Neural progenitor cell (in vitro differentiated cells): ENCODE measurements at places on chromosomes 13 and 19.

GRCh38 chr19:43452582-43452981 lies 12.8 kb downstream of the LYPD3 start:
- no peak for DNase-seq

GRCh38 chr19:19746286-19747213 lies 13.6 kb upstream of the ZNF14 start:
- DNase-seq, result no peak

DNA sequence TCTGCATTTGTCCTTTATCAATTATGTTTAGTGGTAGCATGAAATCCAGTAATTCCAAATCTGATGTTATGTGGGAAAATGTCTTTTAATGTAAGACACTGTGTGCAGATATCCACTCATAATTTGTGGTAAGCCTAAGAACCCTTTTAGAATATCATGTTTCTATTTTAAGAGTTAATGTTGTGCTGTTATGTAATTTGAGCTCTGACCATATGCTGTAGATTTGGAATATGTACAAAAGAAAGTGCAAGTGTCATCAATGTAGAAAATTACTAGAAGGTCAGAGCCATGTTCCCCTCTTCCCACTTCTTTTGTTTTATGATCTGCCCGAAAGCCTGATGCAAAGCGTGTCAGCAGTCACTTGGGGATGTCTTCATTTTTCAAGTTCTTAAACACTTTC lies 44.5 kb downstream of the SCEL start:
- DNase-seq, result no peak

- DNase-seq, result peak; percentile 47
Observed at GRCh38 chr19:19460761-19461265, 54.5 kb downstream of the TSSK6 start.

DNA sequence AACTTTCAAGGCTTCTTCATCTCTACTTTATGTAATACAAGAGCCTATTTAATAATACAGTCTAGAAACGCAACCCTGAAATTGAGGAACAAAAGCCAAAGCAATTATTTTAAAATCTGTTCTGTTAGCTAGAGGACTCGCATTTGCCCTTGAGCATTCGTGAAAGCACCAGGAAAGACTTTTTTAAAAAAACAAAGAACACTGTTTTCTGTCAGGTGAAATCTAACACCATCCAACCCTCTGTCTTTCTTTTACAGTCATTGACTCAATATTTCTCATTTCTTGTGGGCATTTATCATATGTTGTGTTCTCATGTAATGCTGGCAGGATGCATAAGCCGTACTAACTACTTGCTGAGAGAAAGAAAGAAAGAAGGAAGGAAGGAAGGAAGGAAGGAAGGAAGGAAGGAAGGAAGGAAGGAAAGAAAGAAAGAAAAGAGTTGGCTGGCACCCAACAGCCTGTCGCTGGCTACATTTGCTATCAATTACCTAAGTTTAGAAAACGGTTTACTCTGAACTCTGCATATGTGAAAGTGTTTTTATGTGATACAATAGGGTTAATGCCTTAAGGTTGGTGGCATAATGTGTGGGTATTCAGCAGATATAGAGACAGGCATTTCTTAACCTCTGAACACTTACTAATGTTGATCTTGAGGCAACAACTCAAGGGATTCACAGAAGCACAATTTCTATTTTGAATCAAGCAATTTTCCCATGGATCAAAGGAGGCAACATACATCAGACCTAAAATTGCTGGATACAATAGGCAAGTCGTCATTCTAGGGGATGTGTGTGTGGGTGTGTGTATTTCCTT lies 445.4 kb downstream of the DCT start:
- DNase-seq, result no peak

- DNase-seq, result no peak
Observed at GRCh38 chr13:113446488-113446854, 6.8 kb downstream of the ADPRHL1 start.

- DNase-seq, result no peak
Observed at GRCh38 chr19:28535352-28535775, 677.6 kb downstream of the UQCRFS1 start.

DNA sequence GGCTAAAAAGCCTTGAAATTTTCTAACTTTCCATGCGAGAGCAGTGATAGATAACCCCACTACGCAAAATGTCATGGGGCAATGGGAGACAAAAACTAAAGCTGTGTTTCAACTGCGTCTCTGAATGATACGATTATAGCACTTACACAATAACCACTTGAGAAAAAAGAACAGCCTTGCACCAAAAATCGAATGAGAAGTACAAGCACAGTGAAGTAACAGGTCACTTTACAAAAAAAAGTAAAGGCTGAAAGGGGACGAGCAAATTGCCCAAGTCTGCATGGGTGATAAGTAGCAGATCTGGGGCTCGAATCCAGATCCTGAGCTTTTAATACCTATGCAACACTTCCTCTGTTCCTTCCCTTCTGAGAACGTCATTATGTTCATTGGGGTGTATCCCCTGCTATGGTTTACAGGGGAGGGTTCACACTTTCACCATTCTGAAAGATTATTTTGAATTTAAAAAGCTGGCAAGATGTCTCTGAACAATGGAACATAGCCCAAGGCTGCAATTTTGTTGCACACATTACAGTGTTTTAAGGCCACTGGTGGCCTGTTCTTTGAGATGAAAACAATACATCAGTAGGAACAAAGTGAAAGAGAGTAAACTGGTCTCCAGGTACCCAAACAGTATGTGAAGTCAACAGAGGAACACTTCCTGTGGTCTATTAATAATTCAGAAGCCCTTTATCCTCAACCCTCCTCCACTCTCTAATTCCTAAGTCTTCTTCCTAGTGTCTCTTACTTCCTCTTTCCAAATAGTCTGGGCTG lies 3.2 kb downstream of the CPB2 start:
- DNase-seq, result no peak

GRCh38 chr19:1933942-1934341 lies 7.0 kb upstream of the CSNK1G2 start:
- no peak for DNase-seq

DNA sequence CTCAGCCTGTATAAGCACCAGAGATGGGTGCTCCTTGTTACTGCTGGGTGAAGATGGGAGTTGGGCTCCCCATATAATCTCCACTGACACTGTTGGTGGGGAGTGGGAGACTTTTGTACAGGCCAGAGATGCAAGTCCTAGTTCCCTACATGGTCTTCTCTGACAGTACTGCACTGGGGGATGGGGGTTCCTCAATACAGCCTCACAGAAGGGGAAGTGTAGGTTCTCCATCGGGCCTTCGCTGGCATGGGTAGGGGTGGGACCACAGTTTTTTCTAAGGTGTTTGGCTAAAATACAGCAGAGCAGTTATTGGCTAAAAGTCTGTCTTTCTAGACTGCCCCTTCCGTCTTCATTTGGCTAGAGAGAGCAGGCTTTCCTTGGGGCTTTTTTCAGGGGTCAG lies 167.2 kb upstream of the SERP2 start:
- no peak for DNase-seq

DNA sequence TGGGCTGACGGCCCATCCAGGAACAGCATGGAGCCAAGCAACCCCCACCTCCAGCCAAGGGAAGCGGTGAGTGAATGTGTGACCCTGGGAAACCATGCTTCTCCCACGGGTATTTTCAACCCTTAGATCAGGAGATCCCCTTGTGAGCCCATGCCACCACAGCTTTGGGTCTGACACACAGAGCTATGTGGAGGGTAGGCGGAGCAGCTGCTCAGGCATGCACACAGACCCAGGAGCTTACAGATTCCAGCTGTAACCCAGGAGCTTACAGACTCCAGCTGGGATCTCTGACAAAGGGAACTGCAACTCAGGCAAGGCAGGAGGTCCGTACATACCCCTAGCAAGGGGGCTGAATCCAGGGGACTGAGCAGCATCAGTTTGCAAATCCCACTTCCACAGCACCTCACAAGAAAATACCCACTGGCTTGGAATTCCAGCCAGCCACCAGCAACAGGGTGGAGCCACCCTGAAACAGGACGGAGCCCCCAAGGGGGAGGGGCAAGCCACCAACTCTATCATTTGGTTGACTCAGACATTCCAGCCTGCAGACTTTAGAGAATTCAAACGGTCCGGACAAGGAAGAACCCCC lies 40.8 kb upstream of the RFXAP start:
- DNase-seq, result peak; percentile 91

DNA sequence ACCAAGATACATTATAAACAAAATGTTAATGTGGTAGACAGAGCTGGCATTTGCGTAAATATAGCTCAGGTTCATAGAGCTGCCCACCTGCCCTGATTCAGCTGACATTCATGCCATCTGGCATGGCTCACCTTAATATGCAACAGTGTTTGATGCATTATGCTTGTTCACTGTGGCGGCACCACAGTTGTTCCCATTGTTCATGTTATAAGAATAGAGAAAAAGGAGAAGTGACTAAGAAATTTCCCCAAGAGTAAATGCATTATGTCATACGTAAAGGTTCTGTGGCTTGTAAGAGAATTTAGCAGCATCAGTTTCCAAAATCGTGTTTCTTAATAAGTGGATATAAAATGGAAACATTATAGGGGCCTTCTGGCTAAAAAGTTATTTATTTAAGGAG lies 4.5 kb downstream of the CCNA1 start:
- DNase-seq, result no peak

DNA sequence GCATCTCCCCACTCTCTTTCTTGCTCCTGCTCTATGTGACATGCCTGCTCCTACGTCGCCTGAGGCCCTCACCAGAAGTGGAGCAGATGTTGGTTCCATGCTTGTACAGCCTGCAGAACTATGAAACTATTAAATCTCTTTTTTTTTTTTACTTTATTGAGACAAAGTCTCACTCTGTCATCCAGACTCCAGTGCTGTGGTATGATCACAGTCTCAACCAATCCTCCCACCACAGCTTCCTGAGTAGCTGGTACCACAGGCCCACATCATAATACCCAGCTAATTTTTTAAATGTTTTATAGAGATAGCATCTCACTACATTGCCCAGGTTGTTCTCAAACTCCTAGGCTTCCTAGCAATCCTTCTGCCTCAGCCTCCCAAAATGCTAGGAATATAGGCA lies 1067.7 kb downstream of the PCDH9 start:
- no peak for DNase-seq

- no peak for DNase-seq
Observed at GRCh38 chr13:58666331-58666730, 1034.8 kb downstream of the PCDH17 start.

- DNase-seq, result no peak
Observed at GRCh38 chr13:88958821-88959220, 1287.7 kb downstream of the SLITRK5 start.

DNA sequence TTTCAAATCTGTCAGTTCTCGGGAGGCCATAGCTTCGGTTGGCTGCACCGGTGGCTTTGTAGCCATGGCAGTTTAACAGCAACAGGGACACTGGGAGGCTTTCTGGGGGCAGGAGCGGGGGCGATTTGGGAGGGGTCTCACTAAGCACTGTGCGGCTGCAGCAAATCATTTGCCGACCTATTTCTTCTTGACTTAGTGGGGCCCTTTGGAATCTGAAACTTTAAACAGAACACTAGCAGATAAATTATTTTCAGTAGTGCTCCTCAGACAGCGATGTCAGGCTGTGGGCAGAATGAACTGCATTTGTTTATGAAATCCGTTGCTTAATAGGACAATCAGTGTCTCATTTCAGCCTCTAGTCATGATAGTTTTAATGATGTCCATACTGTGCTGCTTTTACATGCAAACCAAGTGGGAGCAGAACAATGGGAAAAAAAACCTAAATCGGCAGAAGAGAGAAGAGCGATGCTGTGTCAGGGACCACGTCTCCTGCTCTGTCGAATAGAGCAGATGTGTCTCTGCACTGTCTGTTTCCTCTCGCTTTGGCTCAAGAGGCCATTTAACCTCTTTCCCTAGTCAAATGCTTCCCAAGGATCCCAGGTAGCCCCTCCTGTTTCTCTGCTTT lies 211.9 kb downstream of the OLFM4 start:
- DNase-seq, result no peak

GRCh38 chr13:94480672-94481145 lies 1.2 kb upstream of the DCT start:
- no peak for DNase-seq

GRCh38 chr19:55258828-55259539 lies at the start of gene PPP6R1:
Gene PPP6R1, minus strand, starts transcription at chr19:55259017. Its CDS starts 11,914 bp downstream, at chr19:55247103.
- DNase-seq, result peak; percentile 98

DNA sequence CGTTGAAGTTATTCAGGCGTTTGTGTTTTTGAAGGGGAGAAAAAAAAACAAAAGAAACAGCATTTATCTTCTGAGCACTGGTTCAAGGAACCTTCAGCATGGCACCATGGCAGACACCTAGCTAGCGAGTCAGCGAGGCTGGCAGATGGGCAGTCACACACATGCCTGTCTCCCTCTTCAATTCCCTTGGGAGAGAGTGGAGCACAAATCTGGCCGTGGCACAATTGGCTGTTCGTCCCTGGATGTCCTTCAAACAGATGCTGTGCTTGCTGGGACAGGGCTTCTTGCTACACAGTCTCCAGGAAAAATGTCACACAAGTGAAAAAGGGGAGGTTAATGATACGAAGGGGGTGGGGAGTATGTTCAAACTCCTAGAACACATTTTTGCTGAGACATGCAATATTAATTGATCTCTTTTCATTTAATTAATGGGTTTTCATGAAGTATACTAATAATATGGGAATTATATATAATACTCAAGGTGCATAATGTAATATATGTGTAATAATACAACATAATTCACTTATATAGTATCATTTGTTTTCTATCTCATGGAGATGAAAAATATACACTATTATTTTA lies 1674.5 kb upstream of the SLC10A2 start:
- no peak for DNase-seq

DNA sequence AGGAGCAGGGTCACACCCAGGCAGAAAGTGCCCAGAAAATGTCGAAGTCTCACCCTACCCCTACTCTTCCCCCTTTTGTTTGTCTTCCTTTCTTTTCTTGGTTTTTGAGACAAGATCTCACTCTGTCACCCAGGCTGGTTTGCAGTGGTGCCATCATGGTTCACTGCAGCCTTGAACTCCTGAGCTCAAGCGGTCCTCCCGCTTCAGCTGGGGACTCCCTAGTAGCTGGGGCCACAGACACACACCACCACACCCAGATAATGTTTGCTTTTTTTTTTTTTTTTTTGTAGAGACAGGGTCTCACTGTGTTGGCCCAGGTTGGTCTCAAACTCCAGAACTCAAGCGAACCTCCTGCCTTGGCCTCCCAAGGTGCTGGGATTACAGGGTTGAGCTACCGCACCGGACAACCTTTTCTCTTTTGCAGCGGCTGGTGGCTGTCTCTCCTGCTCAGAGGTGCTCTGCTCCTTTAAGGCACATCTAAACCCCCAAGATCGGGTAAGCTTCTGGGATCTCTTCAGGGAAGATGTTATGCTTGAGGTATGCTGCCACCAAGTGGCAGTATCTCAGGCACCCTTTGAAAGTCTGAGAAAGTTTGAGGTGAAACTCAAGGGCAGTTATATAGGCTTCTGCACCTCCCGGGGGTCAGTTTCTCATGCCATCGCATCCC lies 22.4 kb upstream of the EBI3 start:
- no peak for DNase-seq
